Renal cortical epithelial cell (primary cell): ENCODE measurements at places on chromosomes 3 and 15.

- DNase-seq: peak; percentile 79
These were observed 238.7 kb upstream of the P2RY1 start for GRCh38 chr3:152595975-152596821.

GRCh38 chr3:145144361-145144760 is 1016.6 kb downstream of the PLOD2 start:
- DNase-seq: no peak

- no peak for DNase-seq
These were observed 1202.8 kb downstream of the ROBO2 start for GRCh38 chr3:78242724-78243123.

DNA sequence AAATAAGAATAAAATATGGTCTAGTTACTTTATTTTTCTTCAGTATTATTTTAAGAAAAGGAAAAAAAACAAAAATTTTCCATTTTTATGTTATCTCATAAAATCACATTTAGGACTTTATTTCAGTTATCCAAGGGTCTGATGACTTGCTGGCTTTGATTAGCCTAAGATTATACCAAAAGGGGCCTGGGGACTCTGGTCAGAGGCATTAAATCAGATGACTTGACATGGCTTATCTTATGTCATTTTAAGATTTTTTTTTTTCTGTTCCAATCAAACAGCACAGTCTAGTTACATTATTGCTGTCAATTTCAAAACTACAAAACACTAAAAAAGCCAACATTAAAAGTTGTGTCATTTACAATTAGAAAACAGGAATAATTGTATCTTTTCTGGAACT is 725.4 kb upstream of the NR2F2 start:
- DNase-seq: no peak

DNA sequence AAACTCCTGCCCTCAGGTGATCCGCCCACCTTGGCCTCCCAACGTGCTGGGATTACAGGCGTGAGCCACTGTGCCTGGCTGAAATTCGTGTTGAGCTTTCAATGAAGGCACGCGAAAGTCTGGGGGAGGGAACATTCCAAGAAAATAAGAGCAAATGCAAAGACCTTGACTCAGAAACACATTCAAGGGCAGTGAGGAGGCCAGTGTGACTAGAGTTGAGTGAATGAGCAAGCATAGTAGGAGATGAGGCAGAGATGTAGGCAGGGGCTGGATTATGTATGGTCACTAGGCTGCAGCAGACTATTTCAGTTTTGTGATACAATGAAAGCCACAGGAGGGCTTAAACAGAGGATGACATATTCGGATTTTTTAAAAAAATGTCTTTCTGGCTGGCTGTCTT is 67.0 kb downstream of the SCN11A start:
- DNase-seq: no peak

DNA sequence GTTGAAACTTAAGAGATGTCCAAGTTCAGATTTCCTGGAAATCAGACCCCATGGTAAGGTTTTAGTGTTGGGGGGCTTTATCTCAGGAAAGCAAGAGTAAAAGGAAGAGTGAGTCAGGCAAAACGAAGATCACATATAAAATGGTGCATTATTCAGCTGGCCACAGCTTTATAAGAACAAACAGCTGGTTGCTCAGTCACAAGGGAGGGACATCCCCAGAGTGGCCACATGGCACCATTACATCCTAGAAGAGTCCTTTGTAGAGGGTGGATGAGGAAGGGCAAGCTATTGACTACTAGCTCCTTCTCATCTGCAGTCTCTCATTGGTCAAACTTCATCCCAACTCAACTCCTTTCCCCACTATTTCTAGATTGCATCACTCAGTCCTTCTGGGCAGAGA is 68.3 kb upstream of the COL8A1 start:
- no peak for DNase-seq

- DNase-seq: peak; percentile 53
These were observed 44.4 kb downstream of the ADAMTSL3 start for GRCh38 chr15:83698294-83698693.

GRCh38 chr3:171315919-171316318 is 144.3 kb downstream of the TNIK start:
- no peak for DNase-seq

DNA sequence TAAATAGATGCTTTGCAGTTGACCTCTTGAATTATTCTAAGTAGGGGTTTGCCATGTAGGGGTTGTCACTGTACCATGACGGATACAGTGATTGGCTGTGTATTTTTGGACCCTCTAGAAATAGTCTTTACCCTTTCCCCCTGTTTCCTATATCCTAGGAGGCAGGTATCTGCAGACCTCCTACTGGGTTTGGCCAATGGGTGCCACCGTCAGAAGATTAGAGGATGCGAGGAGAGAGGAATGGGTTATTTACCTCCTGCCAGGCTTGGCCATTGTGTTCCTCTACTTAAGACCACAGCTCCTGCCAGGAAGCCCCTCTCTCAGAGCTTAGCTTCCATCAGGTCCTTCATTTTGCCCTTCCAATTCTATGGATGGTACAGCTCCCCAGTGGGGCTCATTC is 40.2 kb upstream of the CLRN1 start:
- DNase-seq: no peak

- no peak for DNase-seq
These were observed 151.9 kb upstream of the UBE2E1 start for GRCh38 chr3:23653647-23654525.

- DNase-seq: no peak
These were observed 52.8 kb downstream of the STAG1 start for GRCh38 chr3:136699271-136699828.

DNA sequence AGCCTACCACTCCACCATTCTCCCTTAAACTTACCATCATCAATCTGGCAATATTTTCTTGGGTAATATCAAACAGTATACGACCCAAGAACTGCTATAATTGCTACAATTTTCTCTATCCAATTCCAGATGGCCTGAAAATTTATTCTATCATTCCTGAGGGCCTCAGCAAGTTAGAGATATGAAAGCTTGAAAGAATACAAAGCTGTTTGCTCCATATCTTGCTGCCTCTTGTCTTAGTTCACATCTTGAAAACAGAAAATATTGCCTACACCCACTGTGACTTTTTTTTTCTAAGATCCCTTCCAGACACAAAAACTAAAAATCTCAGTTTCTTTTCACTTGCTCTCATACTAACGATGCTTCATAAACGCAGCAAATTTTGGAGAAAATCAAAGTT is 898.9 kb downstream of the OTOL1 start:
- DNase-seq: no peak

GRCh38 chr3:69319652-69320051 is 66.2 kb downstream of the FRMD4B start:
- DNase-seq: no peak

GRCh38 chr15:61367953-61368352 is 138.9 kb upstream of the RORA start:
- no peak for DNase-seq

DNA sequence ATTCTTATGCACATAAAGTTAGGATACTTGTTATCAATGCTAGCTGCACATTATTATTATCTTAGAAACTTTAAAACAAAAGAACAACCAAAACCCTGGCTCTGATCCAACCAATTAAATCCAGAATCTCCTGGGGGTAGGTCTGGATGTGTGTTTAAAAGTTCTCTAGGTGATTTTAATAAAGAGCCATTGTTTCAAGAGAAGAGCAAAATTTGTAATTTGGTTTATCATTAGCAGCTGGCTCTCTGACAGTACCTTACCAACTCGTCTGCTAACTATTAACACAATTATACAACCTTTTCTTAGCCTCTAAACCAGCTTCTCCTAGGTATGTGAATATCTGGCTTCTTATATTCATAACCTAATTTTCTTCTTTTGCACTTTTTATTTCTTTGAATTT is 68.9 kb downstream of the IFT80 start:
- DNase-seq: peak; percentile 46

DNA sequence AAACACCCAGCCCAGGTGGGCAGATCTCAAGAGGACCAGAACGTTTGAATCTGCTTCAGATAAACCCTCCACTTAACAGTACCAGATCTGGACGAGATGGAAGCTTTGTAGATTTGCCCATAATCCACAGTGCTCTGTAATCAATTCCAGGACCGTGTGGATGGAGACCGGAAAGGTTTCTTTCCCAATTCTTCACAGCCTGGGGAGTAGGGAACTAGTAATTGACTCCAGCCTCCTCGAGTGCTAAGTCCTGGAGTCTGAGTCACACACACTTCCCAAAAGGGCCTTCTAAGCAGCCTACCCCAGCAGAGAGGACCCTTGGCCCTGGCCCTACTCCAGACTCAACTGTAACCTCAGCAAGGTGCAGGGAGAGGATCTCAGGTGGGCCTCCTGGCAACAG is 56.2 kb upstream of the TSEN2 start:
- DNase-seq: no peak

- no peak for DNase-seq
These were observed 25.9 kb downstream of the SLC9A9 start for GRCh38 chr3:143822374-143822773.

DNA sequence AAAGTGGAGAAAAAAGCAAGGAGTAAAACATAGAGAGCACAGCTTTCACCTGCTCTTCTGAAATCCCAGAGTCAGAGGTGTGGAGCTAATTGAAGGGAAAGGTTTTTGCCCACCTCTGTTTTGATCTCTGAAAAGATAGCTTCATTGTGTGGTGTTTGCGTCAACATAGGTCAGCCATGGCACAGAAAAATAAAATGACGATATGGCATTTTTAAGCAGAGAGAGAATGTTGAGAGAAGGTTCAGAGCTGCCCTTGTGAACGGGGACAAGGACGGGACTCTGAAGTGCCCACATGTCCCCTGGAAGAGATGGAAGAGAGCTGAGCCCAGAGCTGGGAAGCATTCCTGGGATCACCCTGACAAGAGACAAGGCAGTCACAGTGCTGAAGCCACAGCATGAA is 249.4 kb upstream of the PLSCR5 start:
- no peak for DNase-seq

- DNase-seq: no peak
These were observed 40.5 kb downstream of the SCN11A start for GRCh38 chr3:39011191-39011736.

- no peak for DNase-seq
These were observed 289.5 kb upstream of the RGMA start for GRCh38 chr15:93378558-93378957.

GRCh38 chr3:194691481-194692283 is 6.0 kb downstream of the FAM43A start:
- peak; percentile 58 for DNase-seq

- no peak for DNase-seq
These were observed 31.2 kb downstream of the WNT5A start for GRCh38 chr3:55455915-55456314.

DNA sequence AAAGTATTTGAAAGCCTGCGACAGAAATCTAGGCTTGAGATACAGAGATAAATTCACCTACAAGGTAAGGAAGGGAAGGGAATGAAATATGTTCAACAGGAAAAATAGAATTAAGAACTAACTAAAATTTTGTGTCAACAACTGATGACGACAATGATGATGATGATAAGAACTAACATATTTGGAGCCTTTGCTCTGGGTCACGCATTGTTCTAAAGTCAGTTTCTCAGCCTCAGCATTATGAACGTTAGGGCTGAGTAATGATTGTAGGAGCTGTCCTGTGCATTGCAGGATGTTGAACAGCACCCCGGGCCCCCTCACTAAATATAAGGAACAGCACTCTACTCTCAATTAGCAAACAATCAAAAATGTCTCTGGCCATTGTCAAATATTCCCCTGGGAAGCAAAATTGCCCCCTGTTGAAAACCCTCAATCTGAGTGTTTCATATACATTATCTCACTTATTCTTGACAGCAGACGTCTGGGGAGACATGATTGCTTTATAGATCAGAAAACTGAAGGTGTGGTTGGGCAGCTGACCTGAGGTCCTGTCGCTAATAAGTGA is 88.5 kb downstream of the ERC2 start:
- DNase-seq: no peak

- peak; percentile 70 for DNase-seq
These were observed 29.0 kb downstream of the ETV5 start for GRCh38 chr3:186079925-186080324.

DNA sequence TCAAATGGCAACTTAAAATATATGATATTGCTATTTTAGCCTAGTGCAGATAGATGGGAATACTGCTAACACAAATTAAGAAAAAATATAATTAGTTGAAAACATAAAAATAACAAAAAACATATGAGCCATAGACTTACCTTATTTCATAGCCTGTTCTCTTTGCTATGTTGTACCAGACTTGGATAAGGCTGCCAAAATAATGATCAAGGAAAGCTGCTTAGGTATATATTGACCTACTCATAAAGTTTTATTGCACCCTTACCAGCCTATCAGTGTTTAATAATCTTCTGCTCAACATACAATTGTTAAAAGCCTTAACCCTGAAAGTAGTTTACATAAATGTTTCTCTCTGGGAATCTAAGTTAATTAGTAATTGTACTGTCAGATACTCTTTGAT is at the start of gene SI:
SI (minus strand) TSS at position 204 of the 400 bp plus-strand sequence. CDS start 2,484 bp downstream, outside the sequence.
- DNase-seq: no peak

DNA sequence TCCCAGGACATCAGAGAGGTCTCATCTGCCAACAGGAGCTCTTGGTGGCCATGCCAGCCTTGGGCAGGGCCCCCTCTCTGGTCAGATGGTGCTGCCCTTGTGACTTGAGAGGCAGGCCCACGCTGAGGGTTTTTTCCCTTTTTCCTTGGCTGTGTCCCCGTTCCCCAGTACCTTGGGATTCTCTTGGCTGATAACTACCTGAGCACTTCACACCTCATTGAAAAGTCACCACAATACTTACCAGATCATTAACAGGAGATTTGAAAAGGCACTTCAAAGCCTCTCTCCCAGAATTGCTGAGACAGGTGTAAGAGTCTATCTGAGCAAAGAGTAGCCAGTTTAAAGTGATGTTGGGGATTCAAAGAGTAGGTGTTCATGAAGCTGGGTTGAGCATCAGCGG is 15.1 kb upstream of the TMEM158 start:
- no peak for DNase-seq

GRCh38 chr3:186439725-186440124 is 77.7 kb upstream of the DGKG start:
- no peak for DNase-seq

DNA sequence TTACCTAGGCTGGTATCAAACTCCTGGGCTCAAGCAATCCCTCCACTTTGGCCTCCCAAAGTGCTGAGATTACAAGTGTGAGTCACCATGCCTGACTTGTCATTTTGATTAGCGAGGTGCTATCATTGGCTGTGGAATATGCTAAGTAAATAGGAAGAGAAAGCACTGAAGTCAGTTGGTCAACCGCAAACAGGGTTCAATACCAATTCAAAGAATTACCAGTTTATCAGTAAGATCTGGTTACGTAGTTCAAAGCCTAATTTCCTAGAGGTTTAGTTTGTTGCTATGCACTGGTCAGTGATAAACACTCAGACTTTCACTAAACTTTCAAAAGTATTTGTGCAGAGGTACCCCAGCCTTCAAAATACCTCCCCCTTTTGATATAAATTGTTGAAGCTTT is 29.5 kb downstream of the GLB1 start:
- DNase-seq: no peak

DNA sequence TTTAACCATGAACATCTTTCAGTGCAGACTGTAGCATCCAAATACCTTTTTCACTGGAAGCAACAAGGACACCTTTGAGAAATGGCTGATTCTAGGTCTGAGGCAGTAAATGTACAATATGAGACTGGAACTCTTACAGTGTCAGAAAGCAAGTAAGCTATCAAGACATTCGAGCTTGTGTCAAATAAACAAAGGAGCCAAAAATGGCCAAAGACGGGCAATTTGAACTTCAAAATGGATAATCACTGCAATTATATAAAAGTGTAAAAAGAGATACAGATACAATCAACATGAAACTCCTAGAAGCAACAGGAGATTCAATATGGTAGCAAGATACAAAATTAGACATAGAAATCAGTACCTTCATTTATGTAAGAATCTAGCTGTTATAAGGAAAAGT is 138.5 kb upstream of the CCDC54 start:
- DNase-seq: no peak
